ENCODE measurements at places on chromosomes 5 and 9.

- DNase-seq = no peak
These were observed 45.2 kb upstream of the IL6ST start for GRCh38 chr5:56039985-56040384.

DNA sequence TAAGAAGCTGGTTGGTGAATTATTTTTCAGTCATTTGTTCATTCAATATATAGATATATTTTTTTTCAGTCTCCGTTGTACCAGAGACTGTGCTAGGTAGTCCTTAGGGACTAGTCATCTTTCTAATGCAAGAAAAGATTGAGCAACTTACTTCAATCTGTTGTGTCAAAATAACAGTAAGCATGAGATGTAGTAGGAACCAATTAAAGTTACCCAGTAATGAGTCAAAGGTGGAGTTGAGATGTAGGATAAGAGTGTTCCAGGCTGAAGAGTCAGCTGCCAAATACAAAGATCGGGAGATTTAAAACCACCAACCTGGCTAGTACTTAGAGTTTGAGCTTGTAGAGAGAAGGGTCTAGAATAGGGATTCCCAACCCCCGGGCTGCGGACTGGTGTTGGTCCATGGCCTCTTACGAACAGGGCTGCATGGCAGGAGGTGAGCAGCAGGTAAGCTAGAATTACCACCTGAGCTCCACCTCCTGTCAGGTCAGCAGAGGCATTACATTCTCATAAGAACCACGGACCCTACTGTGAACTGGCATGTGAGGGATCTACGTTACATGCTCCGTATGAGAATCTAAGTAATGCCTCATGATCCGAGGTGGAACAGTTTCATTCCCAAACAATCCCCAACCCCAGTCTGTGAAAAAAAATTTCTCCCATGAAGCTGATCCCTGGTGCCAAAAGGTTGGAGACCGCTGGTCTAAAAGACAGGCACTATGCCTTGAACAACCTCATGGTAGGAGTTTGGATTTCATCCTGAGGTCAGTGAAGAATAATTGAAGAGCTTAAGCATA, 1241.5 kb upstream of the WWC1 start:
- DNase-seq = no peak

GRCh38 chr9:71812385-71812784, 44.1 kb upstream of the CEMIP2 start:
- DNase-seq = peak; percentile 35

GRCh38 chr5:38650540-38650939, 94.1 kb upstream of the LIFR start:
- no peak for DNase-seq

DNA sequence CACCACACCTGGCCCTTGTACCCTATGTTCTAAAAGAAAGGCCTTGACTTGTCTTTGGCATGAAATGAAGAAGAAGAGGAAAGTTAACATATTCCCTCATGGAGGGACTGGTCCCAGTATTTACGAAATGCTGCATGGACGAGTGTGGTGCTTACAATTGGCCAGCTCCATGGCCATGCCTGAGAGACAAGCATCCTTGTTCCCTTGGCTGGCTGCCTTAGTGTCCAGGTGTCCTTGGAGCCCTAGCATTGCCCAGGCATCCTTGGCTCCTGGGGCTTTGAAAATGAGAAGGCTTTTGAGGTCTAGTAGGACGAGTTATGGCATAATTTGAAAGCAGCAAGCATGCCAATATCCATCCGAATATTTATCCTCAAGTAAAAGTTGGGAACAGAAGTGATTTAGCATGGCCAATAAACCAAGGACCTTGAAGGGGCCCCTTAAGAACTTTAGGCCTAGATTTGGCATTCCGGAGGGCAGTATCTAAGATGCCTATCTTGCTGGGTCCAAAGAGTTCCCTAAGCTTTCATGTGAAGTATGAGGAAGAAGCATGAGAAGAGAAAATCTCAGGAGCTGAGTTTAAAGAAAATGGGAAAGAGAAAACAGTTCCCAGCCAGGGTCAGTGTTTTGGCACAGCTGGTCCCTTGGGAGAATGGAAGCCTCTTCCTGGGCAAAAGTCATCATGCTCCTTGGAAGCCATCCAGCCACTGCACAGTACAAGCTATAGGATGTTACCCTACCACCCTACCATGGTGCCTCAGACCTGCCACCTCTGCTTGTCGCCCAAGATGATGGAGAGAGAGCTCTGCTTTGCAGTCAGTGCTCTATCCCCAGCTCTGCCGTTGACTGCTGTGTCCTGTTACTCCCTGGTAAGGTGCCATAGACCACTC, 91.0 kb downstream of the AOPEP start:
- no peak for DNase-seq

- DNase-seq = no peak
These were observed 6.3 kb downstream of the BHMT2 start for GRCh38 chr5:79075646-79076426.

- no peak for DNase-seq
These were observed 62.8 kb upstream of the SUB1 start for GRCh38 chr5:32522429-32523143.

DNA sequence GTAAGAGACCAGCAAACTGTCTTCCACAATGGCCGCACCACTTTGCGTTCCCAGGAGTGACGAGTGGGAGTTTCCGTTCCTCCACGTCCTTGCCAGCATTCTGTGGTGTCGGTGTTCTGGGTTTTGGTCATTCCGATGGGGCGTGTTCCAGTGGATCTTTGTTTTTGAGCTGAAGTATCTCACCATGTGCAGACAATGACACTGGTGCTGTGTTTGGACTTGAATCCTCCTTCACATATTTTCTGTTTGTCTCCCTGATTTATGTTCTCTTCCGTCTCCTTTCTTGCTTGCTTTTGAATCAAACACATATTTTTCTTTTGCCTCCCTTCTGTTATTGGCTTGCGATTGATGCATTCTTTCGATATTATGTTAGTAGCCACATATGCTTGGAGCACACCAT, 60.8 kb upstream of the IRX4 start:
- no peak for DNase-seq

DNA sequence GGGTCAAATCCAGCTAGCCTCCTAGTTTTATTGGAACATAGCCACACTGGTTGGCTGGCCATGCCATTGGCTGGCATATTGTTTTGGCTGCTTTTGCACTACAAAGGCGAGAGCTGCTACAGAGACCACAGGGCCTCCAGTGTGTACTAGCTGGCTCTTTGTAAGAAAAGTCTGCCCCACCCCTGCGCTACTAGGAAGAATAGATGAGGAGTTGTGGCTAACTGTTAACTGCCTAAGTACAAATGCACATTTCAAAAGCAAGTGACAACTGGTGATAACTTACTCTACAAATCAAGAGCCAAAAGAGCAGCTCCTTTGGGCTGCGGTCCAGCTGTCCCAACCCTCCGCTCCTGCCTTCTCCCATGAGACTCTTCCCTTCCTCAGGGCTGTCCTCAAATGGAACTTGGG, 63.9 kb downstream of the SERINC5 start:
- DNase-seq = no peak

DNA sequence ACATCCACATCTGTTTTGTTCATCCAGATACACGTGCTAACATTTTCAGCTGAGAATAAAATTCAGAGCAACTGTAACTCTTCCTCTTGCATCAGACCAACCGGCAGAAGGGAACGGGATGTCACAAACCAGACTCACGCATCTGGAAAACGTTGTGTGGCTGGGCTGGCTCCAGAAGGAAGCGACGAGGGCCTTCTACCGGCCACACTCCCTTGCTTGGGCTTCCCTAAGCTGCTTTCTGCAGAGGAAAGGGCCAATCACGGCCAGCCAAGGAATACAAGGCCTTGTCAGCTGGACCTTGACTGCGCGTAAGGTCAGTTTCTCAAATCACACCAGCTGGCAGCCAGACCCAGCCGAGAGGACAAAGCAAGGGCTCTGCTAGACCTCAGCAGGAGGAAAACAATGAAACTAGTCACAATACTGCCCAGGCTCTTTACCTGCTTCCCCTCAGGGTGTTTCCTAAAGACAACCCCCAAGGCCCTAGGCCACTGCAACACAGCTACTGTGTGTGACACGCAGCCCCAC, 106.1 kb downstream of the THBS4 start:
- peak; percentile 36 for DNase-seq

- no peak for DNase-seq
These were observed 51.3 kb upstream of the PRLR start for GRCh38 chr5:35281613-35282012.

GRCh38 chr9:29939559-29939958, 2366.3 kb upstream of the C9orf72 start:
- no peak for DNase-seq

DNA sequence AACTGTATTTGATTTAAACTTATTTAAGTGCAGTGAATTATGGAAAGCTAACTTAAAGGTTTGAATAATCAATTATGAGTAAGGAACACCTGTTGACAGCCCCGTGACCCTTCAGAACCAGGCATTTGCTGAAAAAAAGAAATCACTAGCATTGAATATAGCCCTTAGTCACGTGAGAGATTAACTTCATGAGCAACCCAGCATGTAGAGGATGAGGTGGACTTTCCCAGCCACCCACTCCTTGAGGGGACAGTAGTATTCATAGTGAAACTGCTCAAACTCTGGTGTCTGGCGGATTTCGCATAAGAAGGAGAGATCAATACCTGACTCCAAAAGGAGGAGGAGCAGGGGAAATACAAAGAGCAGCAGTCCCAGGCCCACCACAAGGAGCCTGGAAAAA, 184.8 kb upstream of the RASEF start:
- DNase-seq = no peak
